ENCODE measurements at places on chromosomes 4 and X. TPM values are rescaled to one million over a fixed set of nuclear protein-coding genes. Genes with fewer than 3 reads are reported as not detected.

PABPC1L2B gene
- 9.4 TPM for total RNA-seq

AMOT gene
- total RNA-seq = 31.2 TPM

FAM47E gene
- total RNA-seq = 1.1 TPM

CORIN gene
- 0.51 TPM for total RNA-seq

GRCh38 chr4:169080981-169081380, 70.9 kb upstream of the CBR4 start:
- DNase-seq = no peak

Measured in endothelial cell (in vitro differentiated cells).